ENCODE measurements at places on chromosomes 7 and 10.

GRCh38 chr10:131006458-131007256 lies 304.9 kb downstream of the TCERG1L start:
- DNase-seq, result no peak

- no peak for DNase-seq
Measured at GRCh38 chr7:27199849-27200760, at the start of gene HOXA13. TSS of gene HOXA13 (minus strand) at chr7:27200091. CDS start at chr7:27200077, 14 bp downstream.

DNA sequence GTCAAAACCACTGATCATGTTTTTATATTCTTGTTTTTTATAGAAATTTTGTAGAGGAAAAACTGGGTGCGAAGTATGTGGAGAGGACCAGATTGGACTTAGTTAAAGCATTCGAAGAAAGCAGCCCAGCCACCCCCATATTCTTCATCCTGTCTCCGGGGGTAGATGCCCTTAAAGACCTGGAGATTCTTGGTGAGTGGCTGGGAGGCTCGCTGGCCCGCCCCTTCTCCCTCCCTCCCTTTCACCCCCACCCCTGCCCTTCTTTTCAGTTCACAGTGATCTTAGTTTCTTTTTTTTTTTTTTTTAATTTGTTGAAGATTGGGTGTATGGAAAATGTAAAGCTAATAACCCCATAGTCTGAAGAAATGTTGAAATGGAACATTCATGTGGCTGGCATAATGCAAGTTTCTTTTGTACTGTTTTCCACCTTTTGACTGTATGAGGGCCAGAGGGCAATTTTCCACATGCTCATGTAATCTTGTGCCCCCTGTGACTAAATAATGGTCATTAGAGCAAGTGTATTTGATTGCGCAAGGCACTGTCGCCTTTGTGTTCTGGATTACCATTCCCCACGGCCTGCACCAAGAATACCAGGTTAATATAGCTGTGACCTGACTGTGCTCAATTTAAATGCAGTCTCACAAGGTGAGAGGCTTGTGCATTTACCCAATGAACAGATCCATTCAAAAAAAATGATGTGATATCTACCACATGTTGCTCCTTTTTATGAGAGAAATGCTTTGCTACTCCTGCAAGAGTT lies 77.7 kb downstream of the CDCA7L start:
- DNase-seq, result no peak

DNA sequence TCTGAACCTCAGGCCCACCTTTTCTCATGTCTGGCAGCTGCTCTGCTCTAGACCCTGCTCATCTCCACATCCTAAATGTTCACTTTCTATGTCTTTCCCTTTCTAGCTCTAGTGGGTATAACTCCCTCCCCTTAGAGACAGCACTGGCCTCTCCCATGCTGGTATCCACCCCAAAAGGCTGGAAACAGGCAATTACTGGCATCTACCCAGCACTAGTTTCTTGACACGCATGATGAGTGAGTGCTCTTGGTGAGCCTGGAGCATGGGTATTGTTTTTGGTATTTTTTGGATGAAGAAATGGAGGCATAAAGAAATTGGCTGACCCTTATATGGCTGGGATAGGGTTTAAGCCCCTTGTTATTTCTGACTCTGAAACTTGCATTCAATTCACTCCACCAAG lies 156.0 kb downstream of the EGFR start:
- no peak for DNase-seq

- no peak for DNase-seq
Measured at GRCh38 chr7:125090596-125090995, 161.0 kb upstream of the POT1 start.

Data from brain pericyte (primary cell).